ENCODE measurements at places on chromosomes 1 and 21. TPM values are rescaled to one million over a fixed set of nuclear protein-coding genes. Genes with fewer than 3 reads are reported as not detected.

Gene CELA3A
- not detected for total RNA-seq

Gene DENND2C
- 3.7 TPM for total RNA-seq

Gene RIPK4
- total RNA-seq, result 0.38 TPM

Gene S100A3
- total RNA-seq, result 2.8 TPM
